ENCODE measurements at places on chromosomes 2 and 18.
A peak's percentile ranks its signal among the peaks of the same experiment; 100 is the strongest.

- DNase-seq, result no peak
Observed at GRCh38 chr2:128545829-128546228, 227.2 kb upstream of the HS6ST1 start.

GRCh38 chr2:69560147-69560482 is 83.4 kb downstream of the AAK1 start:
- DNase-seq, result no peak

- no peak for DNase-seq
Observed at GRCh38 chr18:50642439-50642838, 82.6 kb downstream of the MAPK4 start.

- DNase-seq, result peak; percentile 26
Observed at GRCh38 chr2:29293830-29294438, 178.7 kb downstream of the CLIP4 start.

- no peak for DNase-seq
Observed at GRCh38 chr2:144331674-144332355, 188.1 kb downstream of the ZEB2 start.

Data from fibroblast of skin of right quadriceps (primary cell).